HS-27A (cell line): ENCODE measurements at places on chromosomes 6 and 20.

- DNase-seq = no peak
Measured at GRCh38 chr6:22059126-22059525, 237.7 kb downstream of the PRL start.

DNA sequence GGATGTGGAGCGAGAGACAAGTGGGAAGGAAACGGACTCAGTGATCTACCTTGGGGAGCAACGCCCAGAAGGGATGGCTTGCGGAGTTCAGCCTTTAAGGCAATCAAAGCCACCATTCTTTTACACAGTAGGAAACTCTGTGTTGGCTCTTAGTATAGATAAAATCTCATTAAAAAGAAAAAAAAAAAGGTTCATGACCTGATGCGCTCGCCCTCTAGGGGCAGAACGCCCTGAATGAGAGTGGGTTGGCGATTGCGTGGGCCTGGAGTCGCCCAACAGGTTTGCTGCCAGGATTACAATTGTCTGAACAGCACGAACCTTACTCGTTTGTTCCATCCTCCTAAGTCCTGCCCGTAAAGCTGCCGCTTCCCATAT, 1.2 kb downstream of the TPD52L1 start:
- DNase-seq = no peak

GRCh38 chr6:132425176-132425575, 23.9 kb upstream of the MOXD1 start:
- DNase-seq = no peak

- DNase-seq = no peak
Measured at GRCh38 chr6:53894091-53894490, 99.3 kb downstream of the LRRC1 start.

DNA sequence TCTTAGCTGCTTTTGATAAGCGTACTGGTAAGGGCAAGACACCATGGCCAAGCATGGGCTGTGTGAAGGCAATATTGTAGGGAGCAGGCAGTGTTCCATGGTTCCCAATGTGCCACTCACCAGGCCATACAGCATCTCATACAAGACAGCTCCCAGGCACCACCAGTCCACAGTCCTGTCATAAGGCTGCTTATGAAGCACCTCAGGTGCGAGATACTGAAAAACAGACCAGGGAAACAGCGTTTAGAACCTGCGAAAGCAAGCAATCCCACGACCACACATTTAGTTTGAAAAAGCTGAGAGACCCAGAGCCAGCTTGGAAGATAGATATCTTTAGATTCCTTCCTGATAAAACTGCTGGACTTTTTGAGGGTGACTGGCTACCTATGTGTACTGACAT, 119.1 kb upstream of the SLC2A12 start:
- no peak for DNase-seq

GRCh38 chr20:38864662-38865061, 59.2 kb downstream of the PPP1R16B start:
- DNase-seq = no peak

GRCh38 chr20:34834459-34834893, 9.0 kb upstream of the NCOA6 start:
- peak; percentile 14 for DNase-seq

- DNase-seq = no peak
Measured at GRCh38 chr6:2731281-2731909, 19.3 kb downstream of the MYLK4 start.

- no peak for DNase-seq
Measured at GRCh38 chr20:64137598-64138031, 26.6 kb upstream of the MYT1 start.

- no peak for DNase-seq
Measured at GRCh38 chr6:88677356-88677755, 286.1 kb downstream of the RNGTT start.

GRCh38 chr20:11777387-11778205, 140.1 kb upstream of the BTBD3 start:
- DNase-seq = peak; percentile 3

- peak; percentile 86 for DNase-seq
Measured at GRCh38 chr20:32474967-32475811, 109.9 kb downstream of the NOL4L start.

- DNase-seq = no peak
Measured at GRCh38 chr20:19907326-19908056, 109.7 kb upstream of the NAA20 start.

DNA sequence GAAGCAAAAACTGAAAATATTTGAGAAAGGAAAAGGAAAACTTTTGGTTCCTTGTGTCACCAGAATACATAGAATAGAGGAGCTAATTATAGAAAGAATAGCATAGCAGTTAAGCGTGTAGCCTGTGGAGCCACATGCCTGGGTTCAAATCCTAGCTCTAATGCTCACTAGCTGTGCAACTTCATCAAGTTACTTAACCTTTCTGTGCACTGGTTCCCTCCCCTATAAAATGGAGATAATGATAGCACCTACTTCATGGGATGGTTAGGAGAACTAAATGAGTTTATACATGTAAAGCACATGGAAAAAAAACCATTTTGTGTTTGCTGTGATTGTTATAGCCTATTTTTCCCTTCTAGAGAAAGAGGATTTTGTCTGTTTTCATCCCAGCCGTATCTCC, 24.5 kb upstream of the RNGTT start:
- DNase-seq = no peak

- DNase-seq = no peak
Measured at GRCh38 chr6:2868637-2869036, 27.0 kb upstream of the SERPINB1 start.

DNA sequence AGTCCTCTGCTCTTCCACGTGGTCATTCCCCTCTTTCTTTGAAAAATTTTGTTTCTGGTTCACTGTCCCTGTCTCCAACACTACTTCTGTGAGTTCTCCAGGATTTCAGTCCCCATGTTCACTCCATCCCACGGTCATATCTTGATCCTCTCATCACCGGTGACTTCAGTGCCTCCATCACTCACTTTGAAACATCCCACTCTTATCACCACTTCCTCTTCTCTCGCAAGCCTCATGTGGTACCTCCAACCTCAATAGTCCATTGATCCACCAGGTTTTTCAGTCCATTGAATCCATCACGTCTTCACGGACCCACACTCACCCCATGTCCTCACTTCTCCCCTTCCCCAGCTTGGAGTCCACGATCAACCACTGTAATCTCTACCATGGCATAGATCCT, 64.8 kb downstream of the CARMIL1 start:
- no peak for DNase-seq

DNA sequence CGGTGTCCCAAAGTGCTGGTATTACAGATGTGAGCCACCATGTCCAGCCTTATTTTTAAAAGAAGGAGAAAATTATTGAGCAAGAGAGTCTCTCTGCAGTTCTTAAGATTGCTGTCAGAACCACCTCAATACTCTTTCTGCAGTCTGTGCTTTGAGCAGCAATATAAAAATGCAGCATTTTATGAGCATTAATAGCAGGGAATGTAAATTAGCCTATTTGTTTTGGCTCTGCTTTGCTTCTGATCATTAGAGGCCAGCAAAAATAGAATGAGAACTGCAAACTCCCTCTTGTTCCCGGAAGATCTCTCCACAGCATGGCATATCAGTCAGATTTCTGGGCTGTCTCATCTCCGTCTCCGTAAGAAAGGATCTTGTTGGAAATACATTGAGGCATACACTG, 35.8 kb downstream of the C6orf15 start:
- DNase-seq = no peak

DNA sequence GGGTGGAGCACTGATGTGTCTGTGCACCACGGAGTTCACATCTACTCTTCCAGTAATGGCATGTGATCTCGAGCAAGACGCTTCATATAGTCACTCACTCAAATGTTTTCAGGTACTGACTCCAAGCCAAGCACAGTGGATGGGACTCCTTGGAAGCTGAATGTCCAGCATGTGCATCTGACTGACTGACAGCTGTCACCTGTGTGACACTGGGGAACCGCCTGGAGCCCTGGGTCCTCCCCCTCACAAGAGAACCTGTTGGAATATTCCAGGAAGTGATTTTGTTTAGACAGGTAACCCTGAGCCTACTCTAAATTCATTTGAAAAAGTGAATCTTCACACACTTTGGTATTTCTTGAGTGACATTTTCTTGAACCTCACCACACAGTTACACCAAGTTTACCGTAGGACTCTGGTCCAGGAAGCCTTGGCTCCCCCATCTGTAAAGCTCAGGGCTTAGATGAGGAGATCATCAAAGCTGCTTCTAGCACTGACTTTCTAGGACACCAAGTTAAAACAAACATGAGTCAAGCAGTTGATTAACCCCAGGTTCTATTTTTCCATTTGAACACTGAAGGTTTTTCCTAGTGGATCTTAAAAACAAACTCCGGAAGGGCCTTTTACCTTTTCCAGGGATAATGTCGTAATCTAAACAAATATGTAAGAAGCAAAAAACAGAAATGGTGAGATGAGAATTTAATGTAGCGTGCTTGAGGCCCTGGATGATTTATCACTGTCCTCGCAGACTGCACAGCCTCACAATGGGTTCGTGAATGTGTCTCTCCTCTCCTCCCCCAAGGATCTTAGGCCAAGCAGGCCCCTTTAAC, 50.1 kb downstream of the EDN3 start:
- DNase-seq = no peak

DNA sequence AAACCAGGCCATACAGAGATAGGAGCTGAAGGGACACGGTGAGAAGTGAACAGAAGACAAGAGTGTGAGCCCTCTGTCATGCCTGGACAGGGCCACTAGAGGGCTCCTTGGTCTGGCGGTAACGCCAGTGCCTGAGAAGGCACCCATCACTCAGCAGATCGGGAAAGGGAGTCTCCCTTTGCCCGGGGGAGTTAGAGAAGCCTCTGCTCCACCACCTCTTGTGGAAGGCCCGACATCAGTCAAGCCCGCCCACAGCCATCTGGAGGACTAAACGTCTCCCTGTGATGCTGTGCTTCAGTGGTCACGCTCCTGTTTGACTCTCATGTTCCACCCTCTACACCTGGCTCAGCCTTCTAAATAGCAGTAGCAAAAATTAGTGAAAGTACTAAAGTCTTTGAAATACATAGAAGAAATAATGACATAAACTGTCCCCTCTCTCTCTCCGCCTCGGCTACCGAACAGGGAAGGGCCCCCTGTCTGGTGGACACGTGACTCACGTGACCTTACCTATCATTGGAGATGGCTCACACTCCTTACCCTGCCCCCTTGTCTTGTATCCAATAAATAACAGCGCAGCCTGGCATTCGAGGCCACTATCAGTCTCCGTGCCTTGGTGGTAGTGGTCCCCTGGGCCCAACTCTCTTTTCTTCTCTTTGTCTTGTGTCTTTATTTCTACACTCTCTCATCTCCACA, 66.7 kb downstream of the RPP21 start:
- DNase-seq = no peak

GRCh38 chr6:7132398-7133035, 24.8 kb downstream of the RREB1 start:
- DNase-seq = no peak

DNA sequence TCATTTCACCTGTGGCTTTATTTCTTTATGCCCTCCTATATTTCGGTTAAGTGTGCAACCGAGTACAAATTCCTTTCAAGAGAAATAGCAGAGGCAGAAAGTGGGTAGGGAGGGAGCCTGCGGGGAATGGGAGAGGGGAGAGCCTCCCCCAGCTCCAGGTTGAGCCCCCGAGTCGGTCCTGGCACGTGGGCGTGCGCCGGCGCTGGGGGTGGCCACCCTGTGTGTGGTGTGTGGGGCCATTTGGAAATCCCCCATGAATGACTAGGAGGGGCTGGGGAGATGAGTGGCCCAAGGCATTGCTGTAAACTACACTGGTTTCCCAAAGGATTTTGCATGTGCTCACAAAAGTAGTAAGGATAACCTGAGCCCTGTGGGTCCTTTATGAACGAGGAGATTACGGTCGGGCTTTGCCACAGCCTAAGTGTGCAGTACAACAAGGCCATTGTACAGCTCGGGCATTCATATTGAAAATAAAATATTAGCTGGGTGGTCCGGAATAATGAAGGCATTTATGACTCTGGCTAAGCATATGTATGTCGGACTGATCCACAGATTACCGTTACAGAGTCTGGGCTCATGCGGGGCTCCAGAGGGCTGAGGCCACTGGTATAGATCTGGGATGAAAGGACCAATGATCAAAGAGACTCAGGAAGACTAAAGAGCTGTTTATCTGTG, 84.5 kb upstream of the RALGAPA2 start:
- DNase-seq = no peak

DNA sequence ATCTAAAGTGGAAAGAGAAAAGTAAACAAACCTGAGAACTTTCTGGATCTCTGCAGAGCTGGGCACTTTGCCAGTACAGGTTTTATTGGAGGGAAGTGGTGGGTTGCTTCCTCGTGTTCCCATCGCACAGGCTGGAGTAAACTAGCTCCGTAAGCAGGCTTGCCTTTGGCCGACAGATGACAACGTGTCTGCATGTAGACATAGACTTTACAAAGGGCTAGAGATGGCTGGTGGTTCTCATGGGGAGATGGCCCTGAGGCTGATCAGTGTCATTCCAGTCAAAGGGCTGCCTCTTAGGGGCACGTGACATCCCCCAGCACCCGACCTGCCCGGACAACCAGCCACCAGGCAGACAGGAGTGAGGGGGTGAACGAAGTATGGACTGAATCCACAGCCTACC, 98.8 kb downstream of the YTHDF1 start:
- no peak for DNase-seq

DNA sequence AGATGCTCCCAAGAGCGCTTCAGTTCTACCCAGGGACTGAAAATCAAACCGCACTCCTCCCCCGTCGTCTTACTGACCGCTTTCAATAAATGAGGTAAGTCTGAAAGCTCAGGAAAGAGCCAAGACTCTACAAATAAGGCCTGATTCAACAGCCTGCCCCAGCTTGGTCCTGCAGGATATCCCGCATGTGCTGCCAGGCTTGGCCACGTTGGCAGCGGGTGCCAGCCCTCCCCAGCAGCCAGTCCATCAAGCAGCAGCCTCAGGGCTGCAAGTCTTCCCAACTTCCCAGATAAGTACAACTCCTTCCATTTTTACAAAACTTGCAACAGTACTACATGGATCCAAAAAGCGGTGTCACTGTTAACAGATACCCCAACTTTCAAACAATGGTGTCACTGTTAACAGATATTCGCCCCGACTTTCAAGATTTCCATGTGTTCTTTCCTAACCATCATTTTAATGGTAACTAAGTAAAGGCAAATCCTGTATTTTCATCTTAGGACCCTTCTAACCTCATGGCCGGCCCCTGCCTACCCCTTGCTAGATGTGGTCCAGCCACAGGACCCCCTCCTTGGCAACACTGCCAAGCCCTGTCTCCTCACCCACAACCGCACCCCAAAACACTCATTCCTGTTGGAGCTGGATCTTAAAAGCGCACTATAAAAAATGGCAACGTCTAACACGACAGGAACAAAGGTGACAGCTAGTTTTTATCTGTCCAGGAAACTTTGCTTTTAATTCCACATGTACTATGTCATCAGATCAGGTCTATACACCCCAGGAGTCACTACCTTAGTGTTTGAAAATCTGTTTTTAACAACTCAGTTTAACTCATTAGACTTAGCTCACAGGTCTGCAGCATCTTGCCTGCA, 28.0 kb downstream of the DIDO1 start:
- DNase-seq = no peak

GRCh38 chr6:161010418-161010817, 18.8 kb downstream of the MAP3K4 start:
- no peak for DNase-seq

- DNase-seq = no peak
Measured at GRCh38 chr6:11798096-11798495, 19.5 kb upstream of the ADTRP start.
